ENCODE measurements at places on chromosomes 4 and X.

DNA sequence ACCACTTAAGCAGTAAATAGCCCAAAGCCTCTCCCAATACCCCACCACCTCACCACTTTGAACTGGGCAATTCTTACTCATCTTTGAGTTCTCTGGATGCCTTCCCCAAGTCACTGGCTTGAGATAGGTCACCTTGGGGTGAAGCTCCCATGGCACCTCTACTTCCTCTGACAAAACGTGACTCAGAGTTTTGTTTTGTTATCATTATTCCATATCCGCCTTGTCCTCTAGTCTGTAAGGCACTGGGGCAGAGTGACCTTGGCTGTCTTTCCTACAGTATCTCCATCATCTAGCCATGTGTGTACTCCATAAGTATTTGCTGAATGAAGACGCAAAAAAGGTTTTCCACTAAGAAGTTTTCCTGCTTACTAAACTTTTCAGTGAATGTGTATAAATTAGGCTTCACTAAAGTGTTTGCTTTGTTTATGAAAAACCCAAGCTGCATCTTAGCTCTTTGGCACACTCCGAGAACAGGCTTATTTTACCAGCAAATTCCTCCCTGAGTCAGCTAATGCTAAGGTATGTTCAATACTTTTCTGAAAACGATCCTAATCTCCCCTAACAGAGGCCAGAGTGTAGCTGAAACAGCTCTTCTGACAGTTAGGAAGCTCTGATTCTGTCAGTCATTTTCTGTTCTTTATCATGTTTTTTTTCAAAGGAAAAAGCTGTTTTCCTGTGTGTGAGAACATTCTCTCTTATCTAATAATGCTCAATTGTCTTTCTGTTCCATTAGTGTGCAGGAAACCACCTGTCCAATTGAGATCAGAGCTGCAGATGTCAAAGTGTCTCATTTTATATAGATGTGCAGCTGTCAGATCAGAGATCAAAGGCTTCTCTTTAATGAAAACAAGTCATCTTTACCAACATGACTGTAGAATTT, 30.2 kb upstream of the TSPAN5 start:
- peak overlapping the region; percentile 12 for H3K27ac ChIP-seq
- no peak overlapping the region for H3K4me3 ChIP-seq
- no peaks in the 10 kb centered on the region for H3K27me3 ChIP-seq
- peak; percentile 53 for DNase-seq

- peaks cover 3% of the 10 kb centered on the region for H3K36me3 ChIP-seq
- DNase-seq = no peak
- H3K27ac ChIP-seq = no peak overlapping the region
- H3K4me3 ChIP-seq = no peak overlapping the region
- H3K27me3 ChIP-seq = no peaks in the 10 kb centered on the region
Observed at GRCh38 chrX:56798339-56798711, 69.3 kb downstream of the NBDY start.

DNA sequence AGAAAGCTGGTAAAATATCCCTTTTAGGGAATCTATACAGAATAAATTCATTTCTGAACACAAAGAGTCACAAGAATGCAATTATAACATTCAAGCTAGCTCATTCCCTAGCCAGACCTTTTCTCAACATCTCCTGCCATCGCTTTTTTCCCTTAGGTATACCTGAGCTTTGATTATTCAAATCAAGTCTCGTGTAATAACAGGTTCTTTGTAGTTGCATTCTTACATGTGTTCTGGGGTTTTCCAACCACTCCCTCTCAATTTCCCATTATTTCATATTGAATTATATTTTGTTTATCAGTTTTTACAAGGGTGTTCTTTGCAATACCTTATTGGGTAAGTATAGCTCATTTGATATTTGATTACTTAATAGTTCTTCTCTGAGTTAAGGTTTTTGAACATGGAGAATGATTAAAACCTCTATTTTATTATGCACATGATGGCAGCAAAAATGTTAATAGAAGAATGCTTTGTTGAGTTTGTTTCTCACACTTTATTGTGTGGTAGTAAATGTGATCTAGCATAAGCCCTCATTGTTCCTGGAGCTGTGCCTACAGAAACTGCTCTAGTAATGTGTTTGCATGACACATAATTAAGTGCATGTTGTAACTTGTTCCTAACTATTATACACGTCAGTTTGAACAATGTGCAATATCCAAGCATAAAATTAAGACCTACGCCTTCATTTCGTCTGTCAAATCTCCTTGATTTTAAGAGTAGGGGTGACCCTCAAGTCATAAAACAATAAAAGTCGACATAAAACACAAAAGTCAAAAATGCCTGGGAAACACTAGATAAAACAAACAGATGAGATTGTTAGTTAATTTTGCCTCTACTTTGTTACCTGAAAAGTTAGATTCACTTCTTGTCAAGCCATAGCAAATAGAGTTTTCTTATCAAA, 124.0 kb upstream of the POF1B start:
- DNase-seq = no peak
- no peaks in the 10 kb centered on the region for H3K36me3 ChIP-seq
- H3K4me3 ChIP-seq = no peak overlapping the region
- H3K4me1 ChIP-seq = no peaks in the 10 kb centered on the region

- H3K27ac ChIP-seq = no peak overlapping the region
- H3K27me3 ChIP-seq = no peaks in the 10 kb centered on the region
- no peak for DNase-seq
- H3K4me3 ChIP-seq = no peak overlapping the region
- H3K4me1 ChIP-seq = no peaks in the 10 kb centered on the region
Observed at GRCh38 chr4:141797966-141798365, 161.6 kb downstream of the IL15 start.

DNA sequence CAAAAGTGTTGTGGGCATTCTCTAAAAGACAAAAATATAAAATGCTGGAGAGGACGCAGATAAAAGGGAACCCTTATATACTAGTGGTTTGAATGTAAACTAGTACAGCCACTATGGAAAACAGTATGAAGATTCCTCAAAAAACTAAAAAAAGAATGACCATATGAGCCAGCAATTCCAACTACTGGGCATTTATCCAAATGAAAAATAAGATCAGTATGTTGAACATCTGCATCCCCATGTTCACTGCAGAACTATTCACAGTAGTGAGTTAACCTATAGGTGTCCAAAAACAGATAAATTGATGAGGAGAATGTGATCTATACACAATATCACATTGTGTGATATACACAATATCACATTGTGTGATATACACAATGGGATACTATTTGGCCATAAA, 1615.3 kb downstream of the PCDH18 start:
- no peaks in the 10 kb centered on the region for H3K36me3 ChIP-seq
- H3K27ac ChIP-seq = no peak overlapping the region
- no peaks in the 10 kb centered on the region for H3K27me3 ChIP-seq
- no peaks in the 10 kb centered on the region for H3K4me1 ChIP-seq
- no peak for DNase-seq

GRCh38 chr4:31974490-31975002, 1254.4 kb downstream of the PCDH7 start:
- H3K4me3 ChIP-seq = no peak overlapping the region
- H3K4me1 ChIP-seq = no peaks in the 10 kb centered on the region
- H3K27ac ChIP-seq = no peak overlapping the region
- no peaks in the 10 kb centered on the region for H3K36me3 ChIP-seq
- no peaks in the 10 kb centered on the region for H3K27me3 ChIP-seq

- DNase-seq = no peak
- H3K27me3 ChIP-seq = no peaks in the 10 kb centered on the region
- H3K27ac ChIP-seq = no peak overlapping the region
Observed at GRCh38 chrX:96002431-96002830, 682.2 kb upstream of the DIAPH2 start.

DNA sequence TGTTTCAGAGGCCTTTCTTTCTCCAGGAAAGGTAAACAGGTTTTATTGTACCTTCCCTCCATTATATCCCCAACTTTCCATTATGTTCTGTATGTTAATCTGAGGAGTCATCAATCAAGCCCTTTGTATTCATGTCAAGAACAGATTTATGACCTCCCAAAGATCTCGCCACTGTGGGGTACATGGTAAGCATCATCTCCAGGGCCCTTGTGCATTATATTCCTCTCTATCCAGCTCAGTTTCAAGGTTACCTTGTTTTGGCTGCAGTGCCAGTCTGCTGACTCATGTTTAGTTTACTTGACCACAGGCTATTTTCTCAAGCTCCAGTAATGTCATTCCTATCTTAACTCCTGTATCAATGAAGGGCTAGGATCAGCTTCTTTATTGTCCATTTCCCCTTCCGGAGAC, 125.1 kb upstream of the FRMPD4 start:
- DNase-seq = no peak
- H3K4me1 ChIP-seq = no peaks in the 10 kb centered on the region
- H3K4me3 ChIP-seq = no peak overlapping the region
- H3K36me3 ChIP-seq = no peaks in the 10 kb centered on the region
- H3K27me3 ChIP-seq = peaks cover 2% of the 10 kb centered on the region

- no peaks in the 10 kb centered on the region for H3K36me3 ChIP-seq
- DNase-seq = no peak
- H3K4me3 ChIP-seq = no peak overlapping the region
- H3K27me3 ChIP-seq = no peaks in the 10 kb centered on the region
- H3K27ac ChIP-seq = no peak overlapping the region
- H3K4me1 ChIP-seq = no peaks in the 10 kb centered on the region
Observed at GRCh38 chr4:137124278-137124932, 407.9 kb downstream of the PCDH18 start.

GRCh38 chr4:43337707-43338106, 445.2 kb downstream of the GRXCR1 start:
- no peaks in the 10 kb centered on the region for H3K36me3 ChIP-seq
- no peak overlapping the region for H3K27ac ChIP-seq
- no peak overlapping the region for H3K4me3 ChIP-seq
- H3K27me3 ChIP-seq = no peaks in the 10 kb centered on the region
- H3K4me1 ChIP-seq = no peaks in the 10 kb centered on the region
